T-helper 2 cell treated with Interferon-gamma antibody and Interleukin-4, amounts not matched to agents 5 μg/mL and 100 μg/mL, for 36 hours (primary cell): ENCODE measurements at places on chromosomes 6 and 20.

- H3K36me3 ChIP-seq = no peaks in the 10 kb centered on the region
- peak overlapping the region; percentile 24 for H3K4me3 ChIP-seq
- H3K27me3 ChIP-seq = peaks cover 14% of the 10 kb centered on the region
- H3K27ac ChIP-seq = no peak overlapping the region
- no peak for DNase-seq
- H3K4me1 ChIP-seq = peaks cover 10% of the 10 kb centered on the region
These were observed 123.1 kb downstream of the MRPL14 start for GRCh38 chr6:44004136-44004535.

DNA sequence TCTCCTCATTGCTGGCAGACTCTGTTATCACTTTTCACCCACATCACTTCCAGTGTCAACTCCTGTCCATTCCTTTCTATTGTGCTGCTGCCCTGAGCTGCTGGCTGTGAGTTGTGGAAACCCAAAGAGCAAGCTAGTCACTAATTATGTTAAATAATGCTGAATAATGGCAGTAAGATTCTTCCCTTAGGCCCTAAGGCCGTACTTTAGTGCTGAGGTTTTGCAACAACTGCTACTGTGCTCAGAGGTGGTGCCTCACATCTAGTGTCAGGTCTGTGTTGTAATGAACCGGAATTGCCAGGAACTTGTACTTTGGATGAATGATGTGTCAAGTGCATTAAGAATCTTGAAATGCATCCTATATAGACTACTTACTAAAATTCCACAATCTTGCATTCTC lies 372.2 kb upstream of the RNF217 start:
- no peaks in the 10 kb centered on the region for H3K36me3 ChIP-seq
- no peaks in the 10 kb centered on the region for H3K27me3 ChIP-seq
- DNase-seq = no peak

- no peaks in the 10 kb centered on the region for H3K27me3 ChIP-seq
- H3K4me3 ChIP-seq = no peak overlapping the region
- no peaks in the 10 kb centered on the region for H3K36me3 ChIP-seq
- H3K4me1 ChIP-seq = no peaks in the 10 kb centered on the region
These were observed 48.1 kb upstream of the BMP2 start for GRCh38 chr20:6719369-6719721.

DNA sequence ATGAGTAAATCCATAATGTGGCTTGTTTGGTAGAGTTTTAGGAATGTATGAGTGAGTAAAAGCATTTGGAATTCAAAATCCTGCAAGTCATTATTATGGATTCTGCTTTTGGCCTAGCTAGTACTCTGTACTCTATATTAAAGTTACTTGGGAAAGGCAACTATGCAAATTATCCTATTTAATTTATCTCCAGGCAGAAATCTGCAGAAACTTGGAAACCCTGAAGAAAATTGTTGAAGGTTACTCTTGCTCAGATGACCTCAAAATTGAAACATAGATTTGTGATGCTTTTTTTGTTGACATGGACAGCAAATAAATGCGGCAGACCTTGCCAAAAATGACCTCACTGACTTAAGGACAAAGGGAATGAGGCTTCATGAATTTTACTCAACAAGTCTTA lies 477.1 kb upstream of the EYS start:
- no peak overlapping the region for H3K4me3 ChIP-seq
- no peaks in the 10 kb centered on the region for H3K36me3 ChIP-seq
- H3K4me1 ChIP-seq = no peaks in the 10 kb centered on the region
- DNase-seq = no peak
- H3K27me3 ChIP-seq = no peaks in the 10 kb centered on the region
- no peak overlapping the region for H3K27ac ChIP-seq

GRCh38 chr6:11353921-11354389 lies 121.5 kb upstream of the NEDD9 start:
- H3K4me3 ChIP-seq = peak overlapping the region; percentile 56
- peaks cover 45% of the 10 kb centered on the region for H3K4me1 ChIP-seq
- H3K27me3 ChIP-seq = no peaks in the 10 kb centered on the region
- H3K36me3 ChIP-seq = peaks cover 66% of the 10 kb centered on the region
- H3K27ac ChIP-seq = peak overlapping the region; percentile 79

DNA sequence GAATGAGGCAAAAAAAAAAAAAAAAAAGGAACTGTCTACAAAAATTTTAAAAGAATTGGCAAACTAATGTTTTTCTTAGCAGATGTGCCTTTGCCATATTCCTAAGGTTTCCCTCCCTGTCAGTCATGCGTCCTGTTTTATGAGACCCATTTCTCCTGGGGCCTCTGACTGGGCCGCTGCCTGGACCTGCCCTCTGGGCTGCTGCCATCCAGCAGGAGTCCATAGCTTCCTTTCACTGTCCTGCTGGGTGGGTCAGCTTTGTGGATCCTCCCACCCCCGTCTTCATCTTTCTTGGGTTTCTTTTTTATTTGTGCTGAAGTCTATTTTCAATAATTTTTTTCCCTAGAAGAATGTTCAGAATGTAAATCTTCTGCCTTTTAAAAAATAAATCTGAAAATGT lies 110.8 kb upstream of the SCP2D1 start:
- H3K27ac ChIP-seq = no peak overlapping the region
- H3K4me3 ChIP-seq = no peak overlapping the region
- H3K4me1 ChIP-seq = no peaks in the 10 kb centered on the region
- no peak for DNase-seq

GRCh38 chr20:15375836-15376235 lies 1038.4 kb upstream of the FLRT3 start:
- no peaks in the 10 kb centered on the region for H3K4me1 ChIP-seq
- H3K4me3 ChIP-seq = no peak overlapping the region
- H3K27me3 ChIP-seq = no peaks in the 10 kb centered on the region
- no peaks in the 10 kb centered on the region for H3K36me3 ChIP-seq
- H3K27ac ChIP-seq = no peak overlapping the region

DNA sequence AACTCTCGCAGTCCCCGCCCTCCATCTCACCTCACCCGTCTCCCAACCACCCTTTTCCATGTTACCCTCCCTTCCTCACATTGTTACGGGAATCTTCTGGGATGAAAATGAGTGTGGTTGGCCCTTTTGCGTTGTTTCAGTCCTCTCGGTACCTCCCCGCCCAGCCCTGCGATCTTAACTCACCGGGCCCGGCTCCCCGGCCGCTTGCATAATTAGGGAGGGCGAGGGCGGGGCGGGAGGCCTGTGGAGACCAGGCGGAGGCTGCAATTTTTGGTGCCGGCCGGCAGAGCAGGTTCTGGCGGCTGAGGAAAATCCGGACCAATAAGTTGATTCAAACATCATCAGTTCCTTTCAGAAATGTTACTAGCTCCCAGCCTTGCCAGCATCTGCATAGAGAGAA lies 25.2 kb downstream of the TFAP2B start:
- no peak overlapping the region for H3K27ac ChIP-seq
- H3K27me3 ChIP-seq = peaks cover 93% of the 10 kb centered on the region
- no peak for DNase-seq
- H3K36me3 ChIP-seq = peaks cover 2% of the 10 kb centered on the region
- H3K4me1 ChIP-seq = no peaks in the 10 kb centered on the region

DNA sequence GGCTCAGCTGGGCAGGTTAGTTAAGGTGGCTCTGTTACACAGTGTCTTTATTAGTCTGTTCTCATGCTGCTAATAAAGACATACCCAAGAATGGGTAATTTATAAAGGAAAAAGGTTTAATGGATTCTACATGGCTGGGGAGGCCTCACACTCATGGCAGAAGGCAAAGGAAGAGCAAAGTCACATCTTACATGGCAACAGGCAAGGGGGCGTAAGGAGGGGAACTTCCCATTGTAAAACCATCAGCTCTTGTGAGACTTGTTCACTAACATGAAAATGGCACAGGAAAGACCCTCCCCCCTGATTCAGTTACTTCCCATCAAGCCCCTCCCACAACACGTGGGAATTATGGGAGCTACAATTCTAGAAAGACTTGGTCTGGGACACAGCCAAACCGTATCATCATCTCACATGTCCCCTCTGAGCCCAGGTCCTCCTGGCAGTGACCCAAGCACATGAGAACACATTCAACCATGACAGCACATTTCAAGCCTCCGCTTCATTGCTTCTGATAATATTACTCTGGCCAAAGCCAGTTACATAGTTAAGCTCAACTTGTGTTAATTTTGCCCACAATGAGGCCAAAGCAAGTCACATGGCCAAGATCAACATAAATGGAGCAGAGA lies 383.9 kb downstream of the PLCB1 start:
- no peak overlapping the region for H3K27ac ChIP-seq
- no peak overlapping the region for H3K4me3 ChIP-seq
- H3K27me3 ChIP-seq = no peaks in the 10 kb centered on the region
- no peak for DNase-seq
- no peaks in the 10 kb centered on the region for H3K36me3 ChIP-seq

GRCh38 chr20:23094213-23094896 lies 8.2 kb upstream of the CD93 start:
- no peak overlapping the region for H3K4me3 ChIP-seq

DNA sequence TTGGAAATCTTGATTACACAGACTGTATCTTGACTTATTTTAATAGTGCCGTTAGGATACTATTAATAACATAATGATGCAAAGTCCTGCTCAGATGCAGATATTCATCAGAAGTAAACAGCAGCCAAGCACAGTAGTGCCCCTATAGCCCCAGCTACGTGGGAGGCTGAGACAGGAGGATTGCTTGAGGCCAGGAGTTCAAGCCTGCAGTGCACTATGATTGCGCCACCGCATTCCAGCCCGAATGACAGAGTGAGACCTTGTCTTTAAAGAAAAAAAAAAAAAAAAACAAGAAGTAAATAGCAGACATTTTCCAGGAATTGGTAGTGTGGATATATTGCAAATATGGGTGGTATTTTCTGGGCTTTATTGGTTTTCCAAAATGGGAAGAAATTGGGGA lies 61.8 kb downstream of the TULP4 start:
- peaks cover 2% of the 10 kb centered on the region for H3K4me1 ChIP-seq
- no peaks in the 10 kb centered on the region for H3K27me3 ChIP-seq
- H3K4me3 ChIP-seq = no peak overlapping the region
- no peak for DNase-seq

DNA sequence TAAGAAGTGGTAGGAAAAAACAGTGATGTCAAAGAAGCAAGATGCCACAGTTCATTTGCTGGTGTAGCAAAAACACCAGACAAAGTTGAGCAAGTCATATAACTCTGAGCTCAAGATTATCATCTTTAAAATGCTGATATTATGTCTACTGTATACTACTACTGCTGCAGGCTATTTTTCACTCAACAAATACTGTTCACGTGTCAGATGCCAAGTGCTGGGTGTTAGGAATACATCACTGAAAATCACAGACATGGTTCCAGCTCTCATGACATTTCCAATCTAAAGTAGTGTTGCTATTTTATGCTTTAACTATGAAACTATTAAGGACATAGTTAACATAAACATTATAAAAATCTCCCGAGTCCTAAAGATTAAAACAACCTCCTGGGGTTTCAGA lies 163.0 kb downstream of the NKAIN2 start:
- no peaks in the 10 kb centered on the region for H3K36me3 ChIP-seq
- no peaks in the 10 kb centered on the region for H3K4me1 ChIP-seq
- H3K27me3 ChIP-seq = no peaks in the 10 kb centered on the region
- H3K4me3 ChIP-seq = no peak overlapping the region
- no peak for DNase-seq
- no peak overlapping the region for H3K27ac ChIP-seq

- no peak overlapping the region for H3K4me3 ChIP-seq
- peaks cover 6% of the 10 kb centered on the region for H3K27me3 ChIP-seq
- H3K4me1 ChIP-seq = no peaks in the 10 kb centered on the region
- DNase-seq = no peak
- H3K36me3 ChIP-seq = no peaks in the 10 kb centered on the region
These were observed 452.0 kb downstream of the PREX1 start for GRCh38 chr20:48375804-48376203.

- no peaks in the 10 kb centered on the region for H3K36me3 ChIP-seq
- no peak for DNase-seq
- peaks cover 39% of the 10 kb centered on the region for H3K27me3 ChIP-seq
- H3K4me1 ChIP-seq = no peaks in the 10 kb centered on the region
- H3K27ac ChIP-seq = no peak overlapping the region
These were observed 46.3 kb downstream of the UNC5CL start for GRCh38 chr6:40992746-40993145.

DNA sequence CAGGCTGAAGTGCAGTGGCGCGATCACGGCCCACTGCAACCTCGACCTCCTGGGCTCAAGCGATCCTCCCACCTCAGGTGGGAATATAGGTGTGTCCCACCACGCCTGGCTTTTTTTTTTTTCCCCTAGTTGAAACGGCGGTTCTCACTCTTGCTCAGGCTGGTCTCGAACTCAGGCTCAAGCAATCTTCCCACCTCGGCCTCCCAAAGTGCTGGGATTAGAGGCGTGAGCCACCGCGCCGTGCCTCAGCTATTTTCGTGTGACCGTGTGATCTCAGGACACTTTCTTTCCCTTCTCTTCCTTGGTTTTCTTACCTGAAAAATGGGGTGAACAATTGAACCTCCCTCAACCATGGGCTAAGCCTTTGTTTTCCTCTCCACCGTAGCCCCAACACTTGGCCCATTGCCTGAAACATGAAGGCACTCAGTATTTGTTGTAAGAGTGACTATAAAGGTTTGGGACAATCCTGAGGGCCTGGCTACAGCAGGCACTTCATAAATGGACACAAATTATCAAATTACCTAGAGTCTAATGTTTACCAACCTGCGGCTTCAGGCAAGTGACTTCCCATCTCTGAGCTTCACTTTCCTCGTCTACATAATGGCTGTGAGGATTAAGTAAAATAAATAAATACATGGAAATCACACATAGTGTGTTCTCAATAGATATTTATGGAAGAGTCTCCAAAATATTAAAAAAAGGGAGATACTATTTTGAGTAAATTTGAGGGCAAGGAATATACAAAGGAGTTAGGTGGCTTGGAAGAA lies 31.4 kb upstream of the ID1 start:
- H3K4me1 ChIP-seq = peaks cover 17% of the 10 kb centered on the region
- H3K27me3 ChIP-seq = no peaks in the 10 kb centered on the region
- H3K4me3 ChIP-seq = peak overlapping the region; percentile 91

DNA sequence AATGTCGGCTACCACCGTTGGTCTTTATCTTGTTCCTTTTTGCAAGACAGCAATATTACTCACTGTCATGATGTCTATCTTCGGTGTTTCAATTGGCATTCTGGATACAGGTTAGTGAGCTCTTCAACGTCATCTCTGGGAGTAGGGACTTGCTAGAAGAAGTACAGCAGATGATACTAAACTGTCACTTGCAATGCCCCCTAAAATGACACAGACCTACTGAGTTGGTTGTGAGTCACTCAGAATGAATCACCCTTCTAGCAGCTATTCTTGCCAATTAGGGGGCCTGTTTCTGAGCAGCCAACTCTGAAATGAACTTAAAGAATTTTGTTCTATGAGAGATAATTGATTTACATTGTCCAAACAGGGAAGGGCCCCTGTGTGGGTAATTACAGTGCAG lies 176.5 kb downstream of the SLC16A10 start:
- peaks cover 38% of the 10 kb centered on the region for H3K36me3 ChIP-seq
- no peak overlapping the region for H3K27ac ChIP-seq
- H3K4me1 ChIP-seq = peaks cover 26% of the 10 kb centered on the region
- peaks cover 3% of the 10 kb centered on the region for H3K27me3 ChIP-seq
- DNase-seq = no peak

GRCh38 chr6:148874698-148875293 lies 128.0 kb downstream of the UST start:
- H3K4me3 ChIP-seq = no peak overlapping the region
- no peaks in the 10 kb centered on the region for H3K27me3 ChIP-seq
- DNase-seq = no peak
- no peaks in the 10 kb centered on the region for H3K36me3 ChIP-seq
- H3K27ac ChIP-seq = no peak overlapping the region
- H3K4me1 ChIP-seq = no peaks in the 10 kb centered on the region
